ENCODE measurements at places on chromosomes 12 and 14.
A peak's percentile ranks its signal among the peaks of the same experiment; 100 is the strongest.

- DNase-seq = no peak
These were observed 7.6 kb downstream of the M6PR start for GRCh38 chr12:8941691-8942478.

- no peak for DNase-seq
These were observed 527.7 kb downstream of the RPS29 start for GRCh38 chr14:49058511-49058910.

GRCh38 chr12:54689034-54689372 is 40.8 kb upstream of the DCD start:
- DNase-seq = no peak

GRCh38 chr14:61691495-61691894 is 3.8 kb upstream of the HIF1A start:
- DNase-seq = no peak

GRCh38 chr12:131087991-131088700 is 134.4 kb downstream of the ADGRD1 start:
- no peak for DNase-seq

- DNase-seq = no peak
These were observed 259.1 kb downstream of the SLC6A15 start for GRCh38 chr12:84653482-84653881.

- peak; percentile 58 for DNase-seq
These were observed 185.7 kb upstream of the GRIN2B start for GRCh38 chr12:14167005-14167628.

DNA sequence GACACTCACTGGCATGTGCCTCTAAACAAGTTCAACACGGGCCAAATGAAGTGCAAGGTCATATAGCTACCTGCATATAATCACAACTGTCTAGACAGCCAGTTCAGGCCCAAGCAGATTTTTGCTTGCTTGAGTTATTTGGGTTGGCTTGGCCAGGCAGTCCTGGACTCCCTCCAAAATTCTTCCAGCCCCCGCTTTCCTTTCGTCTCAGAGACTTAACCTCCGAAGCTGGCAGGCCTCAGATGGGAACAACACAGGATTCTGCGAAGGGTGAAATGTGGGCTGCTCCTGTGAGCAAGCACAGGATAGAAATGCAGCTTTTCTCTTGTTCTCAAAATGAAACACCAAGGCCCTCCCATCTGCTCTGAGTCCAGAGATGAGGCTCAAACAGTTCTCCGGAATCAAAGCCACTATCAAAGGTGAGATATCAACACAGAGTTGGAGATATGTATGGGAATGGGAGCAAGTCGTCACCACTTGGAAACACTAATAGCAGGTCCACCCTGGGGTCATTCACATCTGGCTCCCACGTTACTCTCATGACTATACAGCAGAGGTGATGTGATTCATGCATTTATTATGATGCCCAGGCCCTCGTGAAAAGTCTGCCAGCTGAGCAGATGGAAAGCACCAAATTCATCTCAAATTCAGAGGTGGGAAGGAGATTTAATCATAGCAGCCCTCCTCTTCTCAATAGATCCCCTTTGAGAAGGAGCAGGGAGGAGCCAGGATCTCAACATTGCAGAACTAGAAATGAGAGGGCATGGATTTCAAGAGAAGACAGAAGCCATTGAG is 389.8 kb downstream of the NUAK1 start:
- DNase-seq = no peak

GRCh38 chr14:104556256-104557021 is 23.1 kb upstream of the C14orf180 start:
- no peak for DNase-seq

GRCh38 chr12:95739561-95740313 is 50.8 kb downstream of the NTN4 start:
- DNase-seq = no peak

- no peak for DNase-seq
These were observed 16.6 kb downstream of the MAP3K12 start for GRCh38 chr12:53482626-53483168.

DNA sequence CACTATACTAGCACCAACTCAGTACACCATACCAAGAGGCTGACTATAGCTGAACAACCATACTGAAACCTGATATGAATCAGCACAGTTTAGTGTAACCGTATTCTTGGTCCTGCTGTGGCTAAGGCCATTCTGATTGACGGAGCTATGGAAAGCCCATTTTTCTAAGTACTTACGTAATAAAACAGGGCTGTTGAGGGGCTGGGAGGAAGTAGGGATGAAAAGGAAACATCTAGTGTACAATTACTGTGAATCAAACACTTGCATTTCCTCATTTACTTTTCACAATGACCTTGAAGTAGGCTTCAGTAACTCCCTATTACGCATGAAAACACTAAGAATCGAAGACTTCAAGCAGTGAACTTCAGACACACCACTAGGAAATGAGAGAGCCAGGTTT is 198.2 kb downstream of the BTG1 start:
- DNase-seq = no peak

GRCh38 chr12:37666069-37666781 is 650.3 kb upstream of the ALG10B start:
- DNase-seq = no peak

DNA sequence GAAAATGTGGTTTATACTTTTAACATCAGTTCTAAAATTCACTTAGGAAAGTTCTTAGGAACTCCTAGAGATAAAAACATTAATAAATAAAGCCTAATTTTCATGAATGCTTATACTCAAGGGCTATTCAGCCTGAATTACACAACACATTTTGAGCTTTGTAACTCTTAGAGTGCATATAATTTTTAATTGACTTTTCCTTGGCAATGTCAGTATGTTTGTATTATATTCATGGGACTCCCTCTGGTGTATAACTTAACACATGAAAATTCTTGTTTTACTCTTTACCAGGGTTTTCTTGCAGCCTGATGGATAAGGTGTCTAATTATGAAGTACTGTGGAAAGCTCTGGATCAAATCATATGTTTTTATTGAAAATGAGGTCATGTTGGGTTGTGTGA is 150.6 kb upstream of the HMGA2 start:
- DNase-seq = no peak

- peak; percentile 76 for DNase-seq
These were observed 415.4 kb upstream of the CCDC196 start for GRCh38 chr14:66070542-66071319.

DNA sequence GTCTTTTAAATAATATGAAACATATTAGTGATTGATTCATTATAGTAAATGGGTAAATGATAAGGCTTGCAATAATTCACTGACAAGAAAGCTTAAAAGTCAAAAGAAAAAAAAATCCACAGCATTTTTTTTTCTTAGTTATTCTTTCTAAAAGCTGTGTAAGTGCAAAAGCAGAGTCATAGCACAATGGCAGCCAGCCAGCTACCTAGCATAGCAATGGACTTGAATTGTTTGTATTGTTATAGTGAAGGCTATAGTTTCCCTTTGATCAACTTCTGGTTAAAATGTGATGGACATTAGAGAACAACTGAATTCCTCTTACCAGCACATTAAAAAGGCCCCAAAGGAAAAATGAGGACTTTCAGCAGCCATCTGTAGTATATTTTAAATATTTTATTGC is 232.1 kb downstream of the NAV3 start:
- DNase-seq = no peak

- no peak for DNase-seq
These were observed 6.0 kb downstream of the HDAC7 start for GRCh38 chr12:47813511-47814196.

- no peak for DNase-seq
These were observed 122.5 kb upstream of the COCH start for GRCh38 chr14:30751646-30752416.

- no peak for DNase-seq
These were observed 884.9 kb upstream of the FOXG1 start for GRCh38 chr14:27881646-27882045.

DNA sequence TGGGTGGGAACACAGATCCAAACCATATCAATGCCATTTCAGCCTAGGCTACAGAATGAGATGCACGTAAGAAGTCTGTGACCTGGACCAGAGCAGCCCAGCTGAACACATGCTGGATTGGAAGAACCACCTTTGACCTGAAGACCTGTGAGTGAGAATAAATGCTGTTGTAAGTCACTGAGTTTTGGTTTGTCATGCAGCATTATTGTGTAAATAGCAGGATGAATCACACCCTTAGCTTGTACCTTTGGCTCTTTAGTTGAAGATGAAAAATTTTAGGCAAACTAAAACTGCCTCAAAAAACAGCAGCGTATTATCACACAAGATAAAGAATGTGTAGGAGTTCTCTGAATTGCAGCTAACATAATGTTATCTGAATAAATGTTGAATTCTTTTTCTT is 199.4 kb upstream of the LRIG3 start:
- no peak for DNase-seq

DNA sequence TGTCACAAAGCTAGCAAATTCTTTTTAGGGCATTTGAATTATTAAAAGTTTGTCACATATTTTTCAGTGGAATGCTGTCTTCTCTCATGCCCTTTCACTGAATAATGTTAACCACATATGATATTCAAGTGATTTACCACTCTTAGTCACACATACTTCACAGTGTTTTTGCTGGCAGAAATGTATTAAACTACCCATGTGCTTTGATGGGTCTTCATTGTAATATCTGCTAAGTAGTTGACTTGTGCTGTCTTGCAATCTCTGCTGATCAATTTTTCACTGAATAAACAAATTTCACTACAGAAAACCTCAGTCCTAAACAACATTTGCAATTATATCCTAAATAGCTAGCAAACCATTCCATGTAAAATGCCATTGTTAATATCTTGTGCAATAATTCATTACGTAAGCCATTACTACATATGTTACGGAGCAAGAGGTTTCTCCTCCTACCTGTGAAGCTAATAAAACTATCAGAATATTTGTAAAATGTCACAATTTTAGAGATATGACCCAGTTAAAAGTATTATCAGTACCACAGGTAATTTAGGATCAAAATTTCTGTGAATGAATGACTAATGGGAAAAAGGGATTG is 64.6 kb upstream of the LMO3 start:
- DNase-seq = no peak

- no peak for DNase-seq
These were observed 141.9 kb upstream of the PLEKHG7 start for GRCh38 chr12:92560713-92561542.

DNA sequence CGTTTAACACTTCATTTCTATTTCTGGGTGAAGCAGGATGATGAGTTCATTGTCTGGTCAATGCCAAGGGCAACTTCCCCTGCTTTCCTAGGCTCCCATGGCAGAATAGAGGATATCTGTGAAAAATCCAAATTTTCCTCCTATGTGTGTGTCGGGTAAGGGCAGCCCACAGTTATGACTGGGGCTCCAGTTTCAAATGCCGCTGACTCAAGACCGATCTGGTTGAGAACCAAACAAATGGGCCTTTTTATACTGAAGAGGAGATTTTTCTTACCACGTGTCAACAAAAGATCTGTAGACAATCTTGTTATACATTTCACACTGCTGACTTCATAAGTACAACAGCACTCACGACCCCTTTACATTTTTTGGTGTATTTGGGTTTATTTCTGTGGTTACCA is 120.8 kb downstream of the CHST11 start:
- no peak for DNase-seq

DNA sequence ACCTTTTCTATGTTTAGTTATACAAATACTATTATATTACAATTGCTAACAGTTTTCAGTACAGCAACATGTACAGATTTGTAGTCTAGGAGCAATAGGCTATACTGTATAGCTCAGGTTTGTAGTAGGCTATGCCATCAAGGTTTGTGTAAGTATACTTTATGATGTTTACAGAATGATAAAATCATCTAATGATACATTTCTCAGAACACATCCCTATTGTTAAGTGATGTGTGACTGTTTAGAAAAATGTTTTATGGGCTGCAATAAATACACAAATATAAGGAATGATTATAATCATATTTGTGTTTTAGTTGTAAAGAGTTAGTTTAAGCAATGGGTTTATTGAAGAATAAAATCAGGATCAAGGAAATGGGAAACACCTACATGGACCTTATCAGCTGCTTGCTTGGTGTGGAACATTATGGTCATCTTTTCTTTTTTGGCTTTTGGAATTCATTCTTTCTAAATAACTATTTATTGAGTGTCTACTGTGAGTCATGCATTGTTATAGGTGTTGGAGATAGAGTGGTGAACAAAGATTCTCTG is 24.5 kb upstream of the FBXO33 start:
- DNase-seq = no peak

DNA sequence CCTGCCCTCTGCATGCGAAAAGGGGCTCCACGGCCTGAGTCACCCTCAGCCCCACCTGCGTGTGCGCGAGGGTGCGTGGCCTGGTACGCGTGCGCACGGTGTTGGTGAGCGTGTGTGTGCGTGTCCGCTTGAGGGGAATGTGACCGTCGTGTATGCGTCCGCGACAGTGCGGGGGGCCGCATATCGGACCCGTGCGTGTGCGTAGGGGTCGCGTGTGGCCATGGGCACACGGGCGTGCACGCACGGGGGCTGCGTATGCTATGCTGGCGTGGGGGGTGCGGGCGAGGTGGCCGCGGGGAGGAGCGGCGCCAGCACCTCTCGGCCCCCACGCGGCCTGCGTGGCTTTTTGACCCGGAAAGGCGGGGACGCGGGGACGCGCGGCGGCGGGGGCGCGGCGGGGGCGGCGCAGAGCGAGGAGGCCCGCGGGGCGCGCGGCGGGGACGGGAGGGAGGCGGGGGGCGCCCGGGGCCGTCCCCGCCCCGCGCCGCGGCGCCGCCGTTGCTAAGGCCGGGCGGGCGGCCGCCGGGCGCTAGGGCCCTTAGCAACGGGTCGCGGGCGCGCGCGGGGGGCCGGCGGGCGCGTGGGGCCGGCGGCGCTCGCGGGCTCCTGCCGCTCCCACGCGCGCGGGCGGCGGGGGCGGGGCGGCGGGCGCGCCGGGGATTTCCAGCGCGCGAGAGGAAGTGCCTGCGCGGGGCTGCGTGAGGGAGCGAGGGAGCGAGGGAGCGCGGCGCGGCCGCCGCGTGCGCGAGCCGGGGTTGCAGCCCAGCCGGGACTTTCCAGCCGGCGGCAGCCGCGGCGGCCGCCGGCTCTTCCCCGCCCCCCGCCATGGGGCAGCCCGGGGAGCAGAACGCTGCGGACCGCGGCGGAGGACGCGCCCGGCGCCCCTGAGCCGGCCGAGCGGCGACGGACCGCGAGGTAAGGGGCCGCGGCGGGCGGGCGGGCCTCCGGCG is at the start of gene TRAF3:
TSS of gene TRAF3 (plus strand) at position 689 of the 950 bp plus-strand sequence. CDS start 92,753 bp downstream, outside the sequence.
- DNase-seq = peak; percentile 70
